Neural crest cell (in vitro differentiated cells): ENCODE measurements at places on chromosomes 16 and 17. TPM values are rescaled to one million over a fixed set of nuclear protein-coding genes. Genes with fewer than 3 reads are reported as not detected.
A peak's percentile ranks its signal among the peaks of the same experiment; 100 is the strongest.

The PPP1R27 gene
- not detected in 2 replicates for total RNA-seq

The KRTAP4-3 gene
- not detected in 2 replicates for total RNA-seq

The KRT12 gene
- not detected in 2 replicates for total RNA-seq

The OTOP3 gene
- not detected in 2 replicates for total RNA-seq

The DHRS13 gene
- total RNA-seq: 28.7 and 32.6 TPM in 2 replicates

The C17orf78 gene
- total RNA-seq: not detected in 2 replicates

The SNAI3 gene
- not detected in 2 replicates for total RNA-seq

The TNP2 gene
- total RNA-seq: not detected in 2 replicates

The MRPL27 gene
- total RNA-seq: 70.4 and 72.2 TPM in 2 replicates

- no peak overlapping the region for H3K4me3 ChIP-seq
- no peak for DNase-seq
- H3K4me1 ChIP-seq: peaks cover 23% of the 10 kb centered on the region
Measured at GRCh38 chr16:10619271-10619849, 39.0 kb upstream of the EMP2 start.

- no peaks in the 10 kb centered on the region for H3K27me3 ChIP-seq
- DNase-seq: no peak
- H3K27ac ChIP-seq: no peak overlapping the region
- peaks cover 73% of the 10 kb centered on the region for H3K4me1 ChIP-seq
Measured at GRCh38 chr16:17374668-17375255, 96.0 kb downstream of the XYLT1 start.

DNA sequence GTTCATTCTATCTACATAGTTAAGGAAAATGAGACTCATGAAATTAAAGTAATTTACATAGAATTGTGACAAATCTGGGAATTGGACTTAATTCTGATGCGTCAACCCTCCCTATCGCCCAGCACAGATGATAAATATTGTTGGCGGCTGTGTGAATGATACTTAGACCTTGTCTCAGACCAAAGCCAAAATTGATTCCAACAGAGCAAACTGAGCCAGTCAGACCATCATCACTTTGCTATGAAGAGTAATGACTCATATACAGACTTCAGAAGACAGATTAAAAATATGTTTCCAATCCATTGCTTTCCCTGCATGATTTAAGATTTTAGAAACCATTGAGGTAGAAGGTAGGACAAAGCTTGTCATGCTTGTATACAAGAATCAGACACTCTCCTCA is 1156.7 kb upstream of the CDH8 start:
- no peak for DNase-seq
- no peaks in the 10 kb centered on the region for H3K36me3 ChIP-seq
- no peak overlapping the region for H3K27ac ChIP-seq
- no peak overlapping the region for H3K4me3 ChIP-seq
- no peaks in the 10 kb centered on the region for H3K4me1 ChIP-seq
- H3K27me3 ChIP-seq: peaks cover 2% of the 10 kb centered on the region

- peaks cover 16% of the 10 kb centered on the region for H3K4me1 ChIP-seq
- no peaks in the 10 kb centered on the region for H3K27me3 ChIP-seq
- H3K36me3 ChIP-seq: no peaks in the 10 kb centered on the region
- DNase-seq: no peak
- H3K27ac ChIP-seq: no peak overlapping the region
Measured at GRCh38 chr17:78774453-78774852, 7.6 kb downstream of the CYTH1 start.

GRCh38 chr16:9469512-9469911 is 378.1 kb downstream of the HAPSTR1 start:
- H3K27me3 ChIP-seq: peaks cover 10% of the 10 kb centered on the region
- DNase-seq: no peak
- H3K27ac ChIP-seq: no peak overlapping the region

- peaks cover 39% of the 10 kb centered on the region for H3K4me1 ChIP-seq
- no peaks in the 10 kb centered on the region for H3K36me3 ChIP-seq
- H3K4me3 ChIP-seq: peak within 1 kb of the TSS; percentile 98
Measured at GRCh38 chr16:89922884-89923639, at the start of gene TUBB3. TSS of gene TUBB3 (plus strand) at chr16:89923342. CDS start at chr16:89923402, 60 bp downstream.

GRCh38 chr16:75247249-75247648 is 4.2 kb downstream of the BCAR1 start:
- peak overlapping the region; percentile 78 for H3K4me3 ChIP-seq
- H3K36me3 ChIP-seq: no peaks in the 10 kb centered on the region
- H3K4me1 ChIP-seq: peaks cover 71% of the 10 kb centered on the region
- no peak overlapping the region for H3K27ac ChIP-seq

DNA sequence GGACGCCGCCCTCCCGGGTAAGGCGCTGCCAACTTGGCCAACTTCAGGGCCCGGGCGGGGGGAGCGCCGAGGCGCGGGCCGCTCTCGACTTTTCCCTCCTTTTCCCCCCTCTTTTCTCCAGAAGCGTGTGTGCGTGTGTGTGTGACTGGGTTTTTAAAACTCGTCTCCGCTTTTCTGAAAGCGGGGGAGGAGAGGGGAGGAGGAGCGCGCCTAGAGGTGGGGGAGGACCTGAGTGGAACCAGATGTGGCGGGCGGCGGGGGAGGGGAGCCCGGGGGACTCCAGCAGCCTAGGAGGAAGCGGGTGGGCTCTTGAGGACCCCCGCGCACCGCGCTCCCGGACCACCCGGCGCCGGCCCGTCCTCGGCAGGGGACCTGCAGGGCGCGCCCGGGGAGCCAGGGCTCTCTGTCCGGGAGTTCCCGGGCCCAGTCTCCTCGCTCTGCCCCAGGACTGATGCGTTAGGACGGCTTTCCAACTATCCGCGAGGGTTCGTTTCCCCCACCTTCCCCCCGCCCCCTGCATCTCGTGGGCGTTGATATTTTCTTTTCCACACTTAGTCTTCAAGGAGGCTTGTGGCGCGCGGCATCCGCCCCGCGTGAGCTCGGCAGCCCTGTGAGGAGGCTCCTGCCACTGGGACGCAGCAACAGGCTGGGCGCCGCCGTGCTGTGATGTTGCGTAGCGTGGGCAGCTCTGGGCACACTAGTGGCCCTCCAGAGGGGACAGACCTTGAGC is 599 bp downstream of the MRC2 start:
- peak overlapping the region; percentile 96 for H3K4me3 ChIP-seq
- peaks cover 38% of the 10 kb centered on the region for H3K4me1 ChIP-seq
- peaks cover 6% of the 10 kb centered on the region for H3K36me3 ChIP-seq
- H3K27ac ChIP-seq: peak overlapping the region; percentile 30
- no peak for DNase-seq

DNA sequence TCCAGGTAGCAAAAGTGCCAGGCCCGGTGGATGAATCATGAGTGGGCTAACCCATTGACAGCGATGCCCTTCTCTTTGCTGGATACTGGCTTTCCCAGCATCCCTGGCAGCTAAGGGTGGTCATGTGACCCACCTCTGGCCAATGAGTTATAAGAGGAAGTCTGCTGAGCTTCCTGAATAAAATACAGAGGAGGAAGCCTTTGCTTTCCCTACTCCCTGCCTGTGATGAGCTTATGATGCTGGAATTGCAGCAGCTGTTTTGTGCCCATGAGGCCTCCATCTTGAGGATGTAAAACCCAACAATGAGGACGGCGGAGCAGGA is 15.0 kb upstream of the ATP2A3 start:
- no peak overlapping the region for H3K4me3 ChIP-seq
- H3K27me3 ChIP-seq: no peaks in the 10 kb centered on the region
- no peaks in the 10 kb centered on the region for H3K36me3 ChIP-seq
- H3K27ac ChIP-seq: no peak overlapping the region
- H3K4me1 ChIP-seq: peaks cover 3% of the 10 kb centered on the region

- no peaks in the 10 kb centered on the region for H3K27me3 ChIP-seq
- no peak overlapping the region for H3K4me3 ChIP-seq
- H3K27ac ChIP-seq: peak overlapping the region; percentile 67
- DNase-seq: no peak
- H3K36me3 ChIP-seq: no peaks in the 10 kb centered on the region
Measured at GRCh38 chr16:68368301-68368888, 57.6 kb downstream of the PRMT7 start.

- DNase-seq: no peak
- peaks cover 4% of the 10 kb centered on the region for H3K4me1 ChIP-seq
- no peak overlapping the region for H3K27ac ChIP-seq
- peaks cover 6% of the 10 kb centered on the region for H3K36me3 ChIP-seq
- no peaks in the 10 kb centered on the region for H3K27me3 ChIP-seq
Measured at GRCh38 chr17:64091116-64091515, 38.8 kb downstream of the ERN1 start.

GRCh38 chr16:89358030-89359005 is 132.0 kb downstream of the ANKRD11 start:
- H3K27me3 ChIP-seq: no peaks in the 10 kb centered on the region
- no peaks in the 10 kb centered on the region for H3K36me3 ChIP-seq
- DNase-seq: no peak

GRCh38 chr17:16438173-16438556 is 22.8 kb downstream of the TRPV2 start:
- H3K27ac ChIP-seq: peak overlapping the region; percentile 99
- H3K4me3 ChIP-seq: peak overlapping the region; percentile 99
- peaks cover 30% of the 10 kb centered on the region for H3K36me3 ChIP-seq

GRCh38 chr17:74123866-74124444 is 79.5 kb upstream of the RPL38 start:
- H3K36me3 ChIP-seq: no peaks in the 10 kb centered on the region
- no peak for DNase-seq
- H3K27me3 ChIP-seq: no peaks in the 10 kb centered on the region
- H3K4me3 ChIP-seq: no peak overlapping the region
- no peak overlapping the region for H3K27ac ChIP-seq

DNA sequence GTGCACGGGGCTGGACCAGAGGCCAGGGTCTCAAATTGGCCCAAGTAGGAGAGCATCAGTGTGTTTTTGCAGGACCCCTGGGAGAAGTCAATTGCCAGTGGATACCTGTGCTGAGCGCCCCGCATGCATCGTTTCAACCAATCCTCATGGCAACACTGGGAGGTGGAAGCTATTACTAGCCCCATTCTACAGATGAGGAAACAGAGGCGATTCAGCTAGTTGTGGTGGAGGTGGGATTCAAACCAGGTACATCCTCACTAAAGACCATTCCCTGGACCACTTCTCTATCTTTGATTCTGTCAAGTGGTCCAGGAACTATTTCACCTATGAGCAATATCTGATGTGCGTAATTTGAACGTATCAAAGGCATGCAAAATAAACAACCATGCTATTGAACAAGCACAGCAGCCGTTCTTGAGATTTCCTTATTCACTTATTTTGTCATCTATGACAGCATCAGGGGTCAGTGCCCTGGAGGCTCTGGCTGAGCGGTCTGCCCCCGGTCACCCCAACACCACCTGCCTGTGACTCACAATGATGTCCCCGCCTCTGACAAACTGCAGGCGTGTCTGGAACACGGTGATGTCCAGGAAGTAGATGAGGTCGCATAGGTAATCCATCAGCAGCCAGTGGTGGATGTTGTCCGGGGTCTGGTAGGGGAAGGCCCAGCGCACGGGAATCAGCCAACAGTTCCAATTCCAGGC is 54.0 kb downstream of the CNGB1 start:
- H3K4me1 ChIP-seq: peaks cover 7% of the 10 kb centered on the region
- H3K27ac ChIP-seq: no peak overlapping the region
- no peak for DNase-seq
- H3K27me3 ChIP-seq: no peaks in the 10 kb centered on the region

DNA sequence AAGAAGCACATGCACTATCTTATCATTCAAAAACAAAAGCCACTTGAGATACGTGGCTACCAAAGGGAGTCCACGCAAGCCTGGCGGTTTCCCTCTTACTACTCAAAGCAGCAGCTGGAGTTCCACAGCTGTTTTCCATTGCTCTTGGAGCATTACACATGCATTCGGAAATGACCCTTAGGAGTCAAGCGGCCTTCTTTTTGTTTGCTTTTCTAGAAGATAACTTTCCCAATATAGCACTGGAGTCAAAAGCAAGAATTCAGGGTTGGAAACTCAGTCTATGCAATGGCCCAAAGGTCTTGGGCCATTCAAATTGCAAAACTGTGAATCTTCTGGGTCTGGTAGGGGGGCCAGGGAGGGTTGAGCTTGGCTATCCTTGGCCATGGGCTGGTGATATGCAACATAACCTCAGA is 97.8 kb upstream of the MAF start:
- H3K4me3 ChIP-seq: no peak overlapping the region
- no peak for DNase-seq
- H3K4me1 ChIP-seq: no peaks in the 10 kb centered on the region
- H3K36me3 ChIP-seq: no peaks in the 10 kb centered on the region

GRCh38 chr17:43880420-43880991 is 26.8 kb downstream of the MPP2 start:
- peaks cover 6% of the 10 kb centered on the region for H3K4me1 ChIP-seq
- peak; percentile 39 for DNase-seq
- no peaks in the 10 kb centered on the region for H3K36me3 ChIP-seq

DNA sequence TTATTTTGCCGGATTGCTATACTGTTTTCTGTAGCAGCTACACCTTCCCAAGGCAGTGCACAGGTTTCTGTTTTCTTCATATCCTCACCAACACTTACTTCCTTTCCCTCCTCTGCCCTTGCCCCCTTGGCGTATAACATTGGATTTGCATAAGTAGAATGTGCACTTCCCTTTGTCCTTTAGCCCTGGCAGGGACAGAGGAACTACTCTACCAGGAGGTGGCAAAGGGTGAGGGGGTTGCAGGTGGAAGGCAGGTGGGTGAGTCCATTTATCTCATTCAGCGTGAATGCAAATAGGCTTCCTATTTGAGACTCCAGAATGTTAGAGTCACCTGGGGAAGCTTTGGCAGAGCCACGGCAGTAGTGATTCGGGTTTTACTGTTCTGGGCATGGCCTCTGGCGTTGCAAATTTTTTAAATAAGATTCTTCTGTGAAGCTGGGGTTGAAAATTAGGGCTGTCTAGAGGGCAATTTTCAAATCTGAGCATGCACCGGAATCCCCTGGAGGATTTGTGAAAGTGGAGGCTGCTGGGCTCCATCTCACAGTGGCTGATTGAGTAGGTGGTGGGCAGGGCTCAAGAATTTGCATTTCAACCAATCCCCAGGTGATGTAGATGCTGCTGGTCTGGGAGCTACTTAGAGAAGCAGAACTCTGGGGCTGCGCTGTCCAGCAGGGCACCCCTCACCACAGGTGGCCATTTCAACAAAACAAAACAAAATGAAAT is 84.7 kb downstream of the PLCG2 start:
- no peak overlapping the region for H3K4me3 ChIP-seq
- H3K27ac ChIP-seq: no peak overlapping the region
- DNase-seq: no peak
- H3K27me3 ChIP-seq: peaks cover 11% of the 10 kb centered on the region
- no peaks in the 10 kb centered on the region for H3K36me3 ChIP-seq

DNA sequence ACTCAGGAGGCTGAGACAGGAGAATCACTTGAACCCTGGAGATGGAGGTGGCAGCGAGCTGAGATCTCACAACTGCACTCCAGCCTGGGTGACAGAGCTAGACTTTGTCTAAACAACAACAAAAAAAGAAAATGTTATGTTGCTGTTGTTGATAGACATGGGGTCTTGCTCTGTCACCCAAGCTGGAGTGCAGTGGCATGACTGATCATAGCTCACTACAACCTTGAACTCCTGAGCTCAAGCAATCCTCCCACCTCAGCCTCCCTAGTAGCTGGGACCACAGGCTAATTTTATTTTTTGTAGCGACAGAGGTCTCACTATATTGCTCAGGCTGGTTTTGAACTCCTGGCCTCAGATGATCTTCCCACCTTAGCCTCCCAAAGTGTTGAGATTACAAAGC is 20.0 kb downstream of the FBXO47 start:
- no peak overlapping the region for H3K27ac ChIP-seq
- no peak overlapping the region for H3K4me3 ChIP-seq
- no peak for DNase-seq
- H3K4me1 ChIP-seq: no peaks in the 10 kb centered on the region
- peaks cover 6% of the 10 kb centered on the region for H3K27me3 ChIP-seq
